GM04503 (cell line): ENCODE measurements at places on chromosomes 7 and 10.

GRCh38 chr7:76047305-76047810, 442 bp downstream of the STYXL1 start:
- no peak for DNase-seq

- DNase-seq, result no peak
Observed at GRCh38 chr10:19947215-19947614, 131.0 kb downstream of the PLXDC2 start.

GRCh38 chr10:129915526-129916378, 48.3 kb downstream of the EBF3 start:
- no peak for DNase-seq

GRCh38 chr10:3031490-3031889, 35.9 kb upstream of the PFKP start:
- DNase-seq, result no peak

DNA sequence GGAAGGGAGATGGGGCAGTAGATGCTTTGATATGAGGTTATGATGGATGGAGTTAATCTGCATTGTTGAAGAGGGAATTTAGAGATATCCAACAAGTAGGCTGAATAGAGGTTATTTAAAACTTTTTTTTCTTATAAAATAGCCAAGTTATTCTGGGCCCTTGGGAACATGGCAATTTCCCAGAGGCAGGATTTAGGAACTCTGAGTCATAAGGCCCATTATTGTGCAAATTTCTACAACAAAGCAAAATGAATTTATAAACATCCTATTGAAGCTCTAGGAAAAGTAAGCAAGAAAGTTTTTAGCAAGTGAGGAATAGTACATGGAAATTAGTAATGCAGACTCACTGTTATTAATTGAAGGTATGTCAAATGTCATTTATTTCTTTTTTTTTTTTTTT, 160.9 kb upstream of the NPY start:
- peak; percentile 12 for DNase-seq

GRCh38 chr10:132335189-132336063, 3.4 kb downstream of the LRRC27 start:
- no peak for DNase-seq

- DNase-seq, result no peak
Observed at GRCh38 chr7:117944886-117945285, 71.6 kb upstream of the CTTNBP2 start.

DNA sequence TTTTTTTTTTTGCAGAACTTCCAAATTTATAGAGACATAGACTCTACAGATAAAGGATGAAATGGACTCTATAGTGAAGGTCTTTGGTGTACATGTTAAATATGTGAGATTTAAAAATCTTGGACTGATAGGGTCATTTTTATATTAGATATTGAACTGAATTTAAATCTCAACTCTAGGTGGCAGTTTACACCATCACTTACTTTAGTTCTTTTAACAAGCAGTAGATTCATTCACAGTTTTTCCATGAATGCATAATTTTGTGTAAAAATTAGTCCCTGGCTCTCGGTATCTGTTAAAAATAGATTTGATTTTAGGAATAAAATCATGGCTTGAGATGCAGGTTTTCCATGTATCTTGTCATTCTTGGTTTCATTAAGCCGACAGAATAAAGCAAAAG, 31.1 kb upstream of the SNX13 start:
- DNase-seq, result no peak

DNA sequence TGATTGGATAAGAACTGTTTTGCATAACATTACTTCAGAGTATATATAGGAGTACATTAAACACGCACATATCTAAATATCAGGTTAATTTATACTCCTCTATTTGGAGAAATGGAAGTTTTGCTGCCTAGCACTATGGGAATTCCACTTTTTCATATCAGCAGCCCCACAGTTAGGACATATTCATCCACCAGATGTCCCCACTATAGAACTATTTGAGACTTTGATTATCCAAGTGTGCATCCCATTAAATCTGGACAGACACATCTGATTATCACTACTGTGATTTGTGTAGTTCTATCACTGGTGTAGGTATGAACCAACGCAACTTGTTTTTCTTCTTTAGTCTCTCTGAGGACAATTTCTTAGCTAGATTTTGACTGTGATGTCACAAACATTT, 345.7 kb downstream of the THSD7A start:
- no peak for DNase-seq

- no peak for DNase-seq
Observed at GRCh38 chr10:116444527-116445142, 17.0 kb downstream of the PNLIPRP3 start.

GRCh38 chr10:124155781-124156435, 62.5 kb upstream of the CHST15 start:
- DNase-seq, result no peak

GRCh38 chr10:74851831-74852230, 25.4 kb downstream of the KAT6B start:
- DNase-seq, result no peak

- no peak for DNase-seq
Observed at GRCh38 chr10:116972131-116972530, 32.9 kb downstream of the SHTN1 start.

DNA sequence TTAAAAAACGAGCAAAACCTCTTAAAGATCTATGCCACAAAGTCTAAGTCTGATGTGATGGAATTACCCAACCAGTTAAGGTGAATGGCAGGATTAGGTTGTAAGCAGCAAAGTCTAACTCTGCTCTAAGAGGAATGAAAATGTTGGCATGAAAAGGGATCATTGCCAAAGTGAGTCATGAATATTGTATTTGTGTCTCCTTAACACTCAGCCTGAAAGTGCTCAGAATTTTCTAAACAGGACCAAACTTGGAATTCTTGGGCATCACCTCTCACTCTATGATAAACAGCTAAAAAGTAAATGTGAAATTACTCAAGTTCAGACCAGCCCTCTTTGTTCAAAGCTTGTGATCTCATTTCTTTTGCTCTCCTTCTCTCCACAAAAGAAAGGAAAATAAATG, 27.0 kb downstream of the PPP1R3A start:
- peak; percentile 36 for DNase-seq

DNA sequence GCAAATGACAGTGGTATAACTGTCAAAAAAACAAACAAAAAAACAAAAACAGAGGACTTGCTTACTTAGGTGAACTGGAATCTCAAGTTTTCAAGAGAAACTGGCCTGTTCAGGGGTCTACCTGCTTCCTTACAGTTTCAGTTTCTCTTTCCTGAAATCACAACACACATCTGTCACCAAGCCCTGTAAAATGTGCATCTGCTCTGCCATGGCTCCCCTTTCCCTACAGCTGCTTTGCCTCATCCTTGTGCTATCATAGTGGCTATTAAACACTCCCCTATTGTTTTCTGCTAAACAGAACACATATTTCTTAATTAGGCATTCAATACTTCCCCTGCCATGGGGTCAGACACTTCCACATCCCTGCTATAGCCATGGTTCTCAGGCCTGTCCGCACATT, 37.6 kb downstream of the CPED1 start:
- DNase-seq, result no peak

GRCh38 chr10:101573885-101574753, 13.9 kb downstream of the POLL start:
- no peak for DNase-seq

- no peak for DNase-seq
Observed at GRCh38 chr10:13991353-13991752, 339.4 kb downstream of the FRMD4A start.

DNA sequence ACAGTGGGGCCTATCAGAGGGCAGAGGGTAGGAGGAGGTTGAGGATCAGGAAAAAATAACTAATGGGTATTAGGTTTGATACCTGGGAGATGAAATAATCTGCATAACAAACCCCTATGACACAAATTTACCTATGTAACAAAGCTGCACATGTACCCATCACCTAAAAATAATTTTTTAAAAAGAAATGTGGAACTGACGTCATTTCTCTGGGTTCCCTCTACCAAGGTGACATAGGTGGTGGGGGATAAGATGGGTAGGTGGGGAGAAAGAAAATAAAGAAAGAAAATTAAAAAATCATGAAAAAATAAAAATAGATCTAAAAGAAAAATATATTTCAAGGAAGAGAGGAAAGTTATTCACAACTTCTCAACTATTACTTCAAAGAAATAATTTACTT, 153.1 kb upstream of the SORCS1 start:
- DNase-seq, result no peak

GRCh38 chr7:66558201-66558641, 70.5 kb upstream of the KCTD7 start:
- no peak for DNase-seq

DNA sequence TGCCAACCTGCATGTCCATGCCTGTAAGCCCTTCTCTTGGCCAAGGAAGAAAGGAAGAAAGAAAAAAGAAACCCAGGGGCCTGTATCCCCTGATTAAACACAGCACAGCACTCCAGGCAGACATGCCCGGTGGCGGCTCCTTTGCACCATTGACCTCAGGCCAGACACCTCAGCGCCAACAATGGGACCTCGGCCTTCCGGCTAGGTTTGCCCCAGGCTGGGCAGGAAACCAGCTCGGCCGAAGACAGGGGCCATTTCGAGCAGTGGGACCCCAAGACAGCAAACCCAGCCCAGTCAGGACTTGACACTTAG, 2.8 kb downstream of the HOXA10 start:
- no peak for DNase-seq

GRCh38 chr7:73718905-73719805, at the start of gene STX1A:
TSS of gene STX1A (minus strand) at chr7:73719669. CDS start at chr7:73719631, 38 bp downstream.
- no peak for DNase-seq

DNA sequence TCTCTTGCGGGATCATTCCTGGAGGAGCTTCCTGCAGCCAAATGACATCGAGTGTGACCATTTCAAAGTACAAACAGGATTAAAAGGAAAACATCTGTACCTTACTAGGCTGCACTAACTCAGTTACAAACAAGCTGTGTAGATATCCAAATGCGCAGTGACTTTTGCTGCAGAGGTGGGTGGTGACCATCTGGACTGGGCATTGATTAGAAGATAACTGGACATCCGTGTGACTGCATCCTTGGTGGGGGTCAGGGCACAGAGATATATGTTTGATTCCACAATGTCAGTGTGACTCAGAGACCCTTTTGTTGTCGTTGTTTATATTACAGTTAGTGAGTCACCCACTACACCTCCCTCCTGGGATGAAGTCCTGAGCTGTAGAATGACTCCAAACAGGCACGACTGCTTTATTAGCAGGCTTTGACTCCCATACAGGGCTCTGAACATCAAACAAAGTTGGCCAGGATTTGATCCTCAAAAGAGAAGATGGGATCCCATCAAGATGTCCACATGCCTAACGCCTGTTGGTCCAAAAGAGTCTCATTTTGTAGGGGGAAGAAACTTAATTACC, 56.7 kb upstream of the SDK1 start:
- DNase-seq, result no peak

- no peak for DNase-seq
Observed at GRCh38 chr7:143902332-143902899, 440 bp upstream of the TCAF1 start.

DNA sequence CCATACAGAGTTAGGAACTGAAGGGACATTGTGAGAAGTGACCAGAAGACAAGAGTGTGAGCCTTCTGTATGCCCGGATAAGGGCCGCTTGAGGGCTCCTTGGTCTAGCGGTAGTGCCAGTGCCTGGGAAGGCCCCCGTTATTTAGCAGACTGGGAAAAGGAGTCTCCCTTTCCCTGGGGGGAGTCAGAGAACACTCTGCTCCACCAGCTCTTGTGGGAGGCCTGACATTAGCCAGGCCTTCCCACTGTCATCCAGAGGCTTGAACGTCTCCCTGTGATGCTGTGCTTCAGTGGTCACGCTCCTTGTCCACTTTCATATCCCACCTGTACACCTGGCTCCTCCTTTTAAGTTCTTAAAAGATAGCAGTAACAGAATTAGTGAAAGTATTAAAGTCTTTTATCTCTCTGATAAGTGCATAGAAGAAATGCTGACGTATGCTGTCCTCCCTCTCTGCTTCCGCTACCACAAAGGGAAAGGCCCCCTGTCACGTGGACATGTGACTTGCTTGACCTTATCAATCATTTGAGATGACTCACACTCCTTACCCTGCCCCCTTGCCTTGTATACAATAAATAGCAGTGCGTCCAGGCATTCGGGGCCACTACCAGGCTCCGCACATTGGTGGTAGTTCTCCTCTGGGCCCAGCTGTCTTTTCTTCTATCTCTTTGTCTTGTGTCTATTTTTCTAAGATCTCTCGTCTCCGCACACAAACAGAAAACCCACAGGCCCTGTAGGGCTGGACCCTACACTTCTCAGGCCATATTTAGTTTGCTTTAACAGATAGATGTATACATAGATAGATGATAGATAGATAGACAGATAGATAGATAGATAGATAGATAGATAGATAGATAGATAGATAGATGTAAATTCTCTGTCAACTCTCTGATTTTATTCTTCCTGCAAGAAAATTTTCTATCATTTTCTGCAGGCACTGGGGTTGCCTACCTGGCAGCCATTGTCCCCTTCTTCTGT, 131.5 kb upstream of the JCAD start:
- no peak for DNase-seq

DNA sequence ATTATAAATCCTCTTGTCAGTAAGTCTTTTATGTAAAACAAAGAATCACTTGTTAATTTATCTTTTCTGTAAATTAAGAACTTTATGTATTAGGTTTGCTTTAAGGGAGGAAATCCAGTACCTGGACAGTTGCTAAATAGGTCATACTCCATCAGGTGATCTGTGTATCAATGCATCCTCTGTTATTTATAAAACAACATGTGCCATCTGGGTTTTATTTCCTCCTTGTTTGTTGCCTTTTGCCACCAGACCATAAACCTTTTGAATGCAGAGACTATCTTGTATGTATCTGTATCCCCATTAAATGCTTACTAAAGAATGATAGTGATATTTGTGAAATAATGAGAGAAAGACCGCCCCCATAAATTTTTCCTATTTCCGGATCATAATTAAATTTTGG, 70.0 kb downstream of the SLC35B4 start:
- no peak for DNase-seq

- DNase-seq, result peak; percentile 42
Observed at GRCh38 chr7:117285826-117286225, 37.0 kb downstream of the WNT2 start.

- no peak for DNase-seq
Observed at GRCh38 chr10:58723186-58723585, 210.5 kb downstream of the BICC1 start.

DNA sequence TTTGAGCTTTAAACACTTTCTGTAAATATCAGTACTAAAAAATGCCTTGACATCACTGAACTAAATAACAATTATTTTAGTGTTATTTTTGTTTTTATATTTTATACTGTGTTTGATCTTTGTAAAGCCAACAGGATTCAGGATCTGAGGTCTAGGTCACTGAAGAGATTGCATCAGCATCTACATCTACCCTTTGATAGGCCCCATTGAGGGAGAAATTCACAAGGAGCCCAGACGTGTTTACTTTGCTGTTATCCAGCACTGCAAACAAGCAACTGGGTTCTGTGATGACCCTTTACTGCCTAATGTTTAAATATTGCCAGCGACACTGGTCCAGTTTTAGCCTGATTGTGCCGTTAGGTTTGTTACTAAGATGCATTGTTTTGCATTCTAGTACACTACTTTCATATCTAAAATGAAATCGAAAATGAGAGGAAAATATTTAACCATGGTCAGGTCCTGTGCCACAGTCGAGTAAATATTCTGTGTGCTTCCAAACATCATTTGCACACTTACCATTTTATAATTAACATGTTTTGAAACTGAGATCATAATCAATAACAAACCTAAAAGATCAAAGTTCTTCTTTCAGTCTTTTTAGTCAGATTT, 48.7 kb downstream of the SP8 start:
- no peak for DNase-seq
